G401 (cell line): ENCODE measurements at places on chromosomes 7 and 10. TPM values are rescaled to one million over a fixed set of nuclear protein-coding genes. Genes with fewer than 3 reads are reported as not detected.

- DNase-seq: no peak
These were observed 474.2 kb downstream of the ADRA2A start for GRCh38 chr10:111551001-111551400.

DNA sequence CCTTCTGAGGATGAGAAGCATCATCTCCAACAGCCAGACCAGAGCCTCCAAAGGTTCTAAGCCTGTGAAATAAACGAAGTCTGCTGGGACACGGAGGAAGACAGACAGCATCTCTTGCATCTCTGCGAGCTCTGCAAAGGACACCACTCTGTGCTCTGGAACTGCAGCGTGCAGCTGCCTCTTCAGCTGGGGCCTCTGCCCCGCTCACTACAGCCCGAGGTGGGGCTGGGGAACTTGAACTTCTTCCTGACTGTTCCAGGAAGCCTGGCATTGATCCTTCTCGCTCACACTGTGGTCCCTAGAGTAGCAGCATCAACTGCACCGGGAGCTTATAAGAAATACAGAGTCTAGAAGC, 163.3 kb downstream of the USP6NL start:
- DNase-seq: no peak

DNA sequence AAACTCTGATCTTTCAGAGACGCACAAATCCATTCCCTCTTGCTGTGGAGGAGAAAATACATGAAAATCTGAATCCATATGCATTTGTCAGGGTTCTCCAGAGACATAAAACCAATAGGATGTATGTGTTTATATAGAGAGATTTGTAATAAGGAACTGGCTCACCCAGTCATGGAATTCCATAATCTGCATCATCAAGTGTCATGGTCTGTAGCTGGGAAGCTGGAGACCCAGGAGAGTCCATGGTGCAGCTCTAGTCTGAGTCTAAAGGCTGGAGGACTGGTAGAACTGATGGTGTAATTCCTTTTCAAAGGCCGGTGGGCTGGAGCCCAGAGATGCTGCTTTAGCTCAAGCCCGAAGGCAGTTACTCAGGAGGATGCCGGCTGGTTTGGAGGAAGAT, 134.0 kb downstream of the TCF7L2 start:
- no peak for DNase-seq

GRCh38 chr10:74113546-74113945, 37.1 kb downstream of the AP3M1 start:
- no peak for DNase-seq

- peak; percentile 90 for DNase-seq
These were observed 87.6 kb upstream of the MACROH2A2 start for GRCh38 chr10:69965086-69965485.

DNA sequence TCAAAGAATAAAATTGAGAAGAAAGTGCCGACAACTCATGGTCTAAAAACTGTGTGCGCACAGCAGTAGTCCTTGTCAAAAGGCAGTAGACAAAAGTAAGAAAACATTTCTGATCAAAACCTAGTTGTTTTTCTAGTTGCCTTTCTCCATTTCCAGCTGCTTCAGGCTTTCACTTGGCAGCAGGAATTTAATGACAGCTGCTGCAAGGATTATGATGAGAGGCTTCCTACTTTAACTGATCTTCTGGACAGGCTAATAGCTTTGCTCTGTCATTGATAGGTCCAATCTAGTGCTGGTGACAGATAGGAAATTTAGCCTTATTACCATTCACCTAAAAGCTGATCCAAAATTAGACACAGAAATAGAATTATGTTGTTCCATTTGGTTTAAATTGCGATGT, 110.7 kb upstream of the SEMA3C start:
- no peak for DNase-seq

DNA sequence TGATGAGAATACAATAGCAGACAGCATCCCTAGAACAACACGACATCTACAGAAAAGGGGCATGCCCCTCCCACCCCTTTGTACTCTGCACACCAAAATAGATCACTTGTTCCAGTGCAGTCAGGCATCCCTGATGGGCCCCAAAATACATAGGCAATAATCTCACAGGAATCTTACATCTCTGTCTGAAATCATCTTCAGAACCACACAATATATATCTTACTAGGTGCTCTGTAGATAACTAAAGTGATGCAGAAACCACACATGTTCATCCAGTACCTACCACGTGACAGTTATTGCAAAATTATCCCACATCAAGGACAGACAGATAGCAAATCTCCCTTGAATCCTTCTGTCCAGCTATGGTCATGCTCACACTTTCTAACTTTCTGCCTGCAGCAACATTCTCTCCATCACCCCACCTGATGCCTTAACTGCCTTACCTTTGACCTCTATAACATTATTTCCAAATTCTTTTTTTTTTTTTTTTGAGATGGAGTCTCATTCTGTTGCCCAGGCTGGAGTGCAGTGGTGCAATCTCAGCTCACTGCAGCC, 30.7 kb downstream of the ST8SIA6 start:
- DNase-seq: no peak

DNA sequence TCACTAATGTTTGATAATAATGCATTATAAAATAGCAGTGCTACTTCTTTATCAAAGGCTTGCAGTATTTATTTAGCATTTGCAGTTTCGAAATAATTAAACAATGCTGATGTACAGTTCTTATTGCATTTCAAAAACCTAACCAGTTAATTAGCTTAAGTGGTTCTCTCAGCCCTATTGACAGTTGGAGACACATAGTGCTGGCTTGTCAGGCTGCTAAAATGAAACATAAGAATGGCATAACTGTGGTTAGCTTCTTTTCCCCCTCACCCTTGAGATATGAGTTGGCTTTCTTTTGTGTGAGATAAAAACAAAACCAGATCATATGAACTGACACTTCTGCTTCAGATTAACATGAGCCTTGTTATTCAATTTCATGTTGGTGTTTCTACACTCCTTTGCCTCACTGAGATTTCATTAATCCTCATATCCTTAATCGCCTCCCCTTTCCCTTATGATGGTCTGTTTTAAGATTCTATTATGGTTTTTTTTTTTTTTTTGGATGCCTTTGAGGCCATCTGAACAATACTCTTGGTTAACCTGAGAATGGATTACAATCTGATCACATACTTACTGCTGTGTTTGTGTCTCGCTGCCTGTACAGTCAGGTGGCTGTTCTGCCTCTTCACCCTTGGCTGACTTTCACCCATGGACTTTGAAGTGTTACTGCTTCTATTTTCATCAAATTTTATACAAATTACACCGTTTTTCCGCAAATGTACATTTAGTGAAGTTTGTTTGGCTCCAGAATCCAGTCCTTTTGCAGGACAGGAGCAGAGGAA, 108.0 kb downstream of the SDK1 start:
- DNase-seq: no peak

- no peak for DNase-seq
These were observed 86.9 kb downstream of the AOAH start for GRCh38 chr7:36637417-36637816.

Gene TMEM229A
- total RNA-seq: not detected in 2 replicates

Gene MARCHF5
- total RNA-seq: 35.1 and 45.1 TPM in 2 replicates

Gene IGF2BP3
- total RNA-seq: 47.0 and 69.7 TPM in 2 replicates

Gene SEMA3D
- total RNA-seq: 0.06 and 1.6 TPM in 2 replicates

Gene IRF5
- not detected in 2 replicates for total RNA-seq

Gene DNAJC12
- total RNA-seq: 1.1 and 15.8 TPM in 2 replicates

Gene CRHR2
- not detected in 2 replicates for total RNA-seq

Gene SLC18A3
- not detected in 2 replicates for total RNA-seq

Gene LRRC4
- 0.10 and 0.12 TPM in 2 replicates for total RNA-seq
